ENCODE measurements at places on chromosomes 16 and 17.

- DNase-seq: no peak
Measured at GRCh38 chr17:8253801-8254200, 4.7 kb downstream of the PFAS start.

DNA sequence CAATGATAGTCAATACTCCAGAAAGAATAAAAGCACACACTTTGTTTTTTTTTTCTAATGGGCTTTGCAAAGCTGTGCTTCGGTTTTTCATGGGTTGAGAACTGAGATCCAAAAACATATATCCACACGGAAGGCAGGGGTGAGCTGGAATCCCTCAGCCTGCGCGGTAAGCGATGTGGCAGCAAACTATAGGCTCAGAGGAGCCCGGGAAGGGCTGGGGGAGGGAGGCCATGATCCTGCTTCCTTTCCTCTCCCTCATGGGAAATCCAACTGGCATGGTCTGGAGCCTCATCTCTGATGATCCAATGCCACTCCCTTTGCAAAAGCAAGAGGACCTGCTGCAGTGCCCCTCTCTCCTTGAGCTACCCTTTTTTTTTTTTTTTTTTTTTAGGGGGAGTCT is 8.2 kb downstream of the RBFOX3 start:
- no peak for DNase-seq

DNA sequence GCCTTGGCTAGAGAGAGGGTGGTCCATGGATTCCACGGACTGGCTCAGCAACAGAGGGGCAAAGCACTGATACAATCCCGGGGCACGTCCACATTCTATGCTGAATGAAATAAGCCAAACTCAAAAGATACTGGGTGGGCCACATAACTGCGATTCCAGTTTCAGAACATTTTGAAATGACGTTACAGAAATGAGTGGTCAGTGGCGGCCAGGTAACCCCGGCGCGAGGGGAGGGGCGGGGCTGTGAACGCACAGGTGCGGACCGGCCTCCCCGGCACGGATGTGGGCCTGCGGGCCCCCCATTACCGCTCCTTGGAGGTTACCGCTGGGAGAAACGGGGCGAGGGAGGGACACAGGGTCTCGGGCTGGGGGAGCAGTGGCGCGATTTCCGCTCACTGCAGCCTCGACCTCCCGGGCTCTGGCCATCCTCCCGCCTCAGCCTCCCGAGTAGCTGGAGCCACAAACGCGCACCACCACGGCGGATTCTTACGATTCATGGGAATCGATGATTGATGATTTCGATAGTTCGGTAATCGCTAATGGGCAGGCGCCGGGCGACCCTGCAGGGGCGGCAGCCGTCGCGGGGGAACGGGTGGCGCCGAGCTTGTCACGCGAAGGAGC is 559 bp downstream of the MVD start:
- no peak for DNase-seq

- DNase-seq: no peak
Measured at GRCh38 chr17:31472137-31472536, 80.7 kb downstream of the RAB11FIP4 start.

DNA sequence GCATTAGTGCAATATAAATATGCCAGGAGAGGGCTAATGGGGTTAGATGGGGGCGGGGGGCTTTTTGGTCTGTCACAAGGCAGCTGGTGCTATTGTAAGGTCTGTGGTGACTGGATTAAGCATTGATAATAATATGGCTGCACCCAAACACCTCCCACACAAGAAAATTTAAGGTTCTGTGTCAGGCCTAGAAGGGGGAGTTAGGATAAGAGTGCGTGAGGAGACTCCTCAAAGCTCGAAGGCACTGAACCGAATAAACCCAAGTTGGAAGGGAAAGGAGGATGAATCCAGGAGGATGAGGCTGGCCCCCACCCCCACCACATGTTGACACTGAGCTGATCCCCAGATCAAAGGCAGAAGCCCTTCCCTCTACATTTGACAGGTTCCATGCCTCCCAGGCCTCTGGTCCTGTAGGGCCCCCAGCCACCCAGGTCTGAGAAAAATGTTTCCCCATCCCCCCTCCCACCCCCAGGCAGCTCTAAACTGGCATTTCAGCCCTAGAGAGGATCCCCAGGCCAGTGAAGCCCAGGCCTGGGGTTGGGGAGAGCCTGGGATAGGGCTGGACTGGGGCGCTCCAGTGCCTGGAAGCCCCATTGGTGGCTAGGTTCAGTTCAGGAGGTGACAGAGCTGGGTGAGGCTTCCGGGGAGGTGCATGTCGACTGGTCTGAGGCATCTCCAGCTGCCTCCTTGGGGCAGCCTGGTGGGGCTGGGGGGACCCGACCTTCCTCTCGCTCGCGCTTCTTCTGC is 1.7 kb downstream of the HOXB1 start:
- DNase-seq: no peak

DNA sequence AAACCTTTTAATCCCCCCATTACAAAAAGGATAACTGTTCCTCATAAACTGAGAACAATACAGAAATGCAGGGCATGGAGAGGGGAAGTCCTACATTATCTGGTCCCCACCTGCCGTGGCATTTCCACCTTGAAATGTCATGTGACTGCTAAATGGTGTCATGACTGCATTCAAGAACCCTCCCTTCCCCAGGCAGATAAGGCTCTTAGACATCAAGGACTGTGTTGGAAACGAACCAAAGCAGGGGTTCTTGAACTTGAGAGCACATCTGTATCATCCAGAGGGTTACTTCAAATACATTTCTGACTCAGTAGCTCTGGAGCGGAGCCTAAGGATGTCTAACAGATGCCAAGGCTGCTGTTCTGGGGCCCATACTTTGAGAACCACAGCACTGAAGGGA is 18.4 kb downstream of the CMTM3 start:
- no peak for DNase-seq

DNA sequence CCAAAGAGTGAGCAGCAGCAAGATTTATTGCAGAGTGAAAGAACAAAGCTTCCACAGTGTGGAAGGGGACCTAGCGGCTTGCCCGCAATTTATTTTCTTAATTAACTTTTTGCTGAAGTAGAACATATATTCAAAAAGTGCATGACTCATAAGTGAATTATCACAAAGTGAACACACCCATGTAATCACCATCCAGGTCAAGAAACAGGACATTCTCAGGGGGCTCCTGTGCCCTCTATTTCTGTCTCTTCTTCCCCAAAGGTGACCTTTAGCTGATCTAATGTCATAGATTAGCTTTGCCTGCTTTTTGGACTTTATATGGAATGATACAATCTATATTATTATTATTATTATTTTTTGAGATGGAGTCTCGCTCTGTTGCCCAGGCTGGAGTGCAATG is 19.9 kb downstream of the ERAL1 start:
- no peak for DNase-seq

DNA sequence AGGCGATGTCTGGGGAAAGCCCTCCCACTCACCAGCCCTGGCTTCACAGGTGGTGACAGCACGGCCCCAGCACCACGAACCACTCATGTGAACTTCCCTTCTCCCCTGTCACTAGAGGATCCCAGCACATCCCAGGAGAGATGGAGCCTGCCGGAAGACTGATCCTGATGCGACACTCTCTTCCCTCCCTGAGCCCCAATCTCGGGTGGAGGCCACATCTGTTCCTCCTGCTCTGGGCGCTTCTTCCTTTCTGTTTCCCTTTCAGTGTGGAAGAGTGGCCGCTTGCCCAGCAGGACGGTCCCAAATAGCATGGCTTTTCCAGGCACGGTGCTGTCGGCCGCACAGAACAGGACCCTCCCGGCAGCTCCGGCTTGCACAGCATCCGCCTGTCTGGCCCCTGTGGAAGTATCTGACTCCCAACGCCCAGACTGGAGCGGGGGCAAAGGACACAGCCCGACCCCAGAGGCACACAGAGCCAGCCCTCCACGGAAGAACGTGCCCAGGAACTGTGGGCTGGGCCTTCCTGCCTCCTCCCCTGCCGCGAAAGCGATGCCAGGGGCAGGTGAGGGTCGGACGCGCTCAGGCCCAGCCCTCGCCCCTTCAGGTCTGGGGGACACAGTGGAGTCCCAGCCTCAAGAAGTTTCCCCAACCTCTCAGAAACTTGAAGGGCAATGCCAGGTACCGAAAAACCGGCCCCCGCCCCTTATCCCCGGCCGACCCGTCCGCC is 37.6 kb downstream of the CBFA2T3 start:
- peak; percentile 50 for DNase-seq

GRCh38 chr17:45293413-45294211 is 23.2 kb downstream of the MAP3K14 start:
- no peak for DNase-seq

GRCh38 chr17:21272250-21272649 is 12.3 kb upstream of the MAP2K3 start:
- no peak for DNase-seq

GRCh38 chr16:69494991-69495392 is 70.6 kb downstream of the CYB5B start:
- DNase-seq: peak; percentile 39

GRCh38 chr16:66360624-66361324 is 5.7 kb upstream of the CDH5 start:
- DNase-seq: no peak

- DNase-seq: peak; percentile 94
Measured at GRCh38 chr17:17206124-17206912, at the start of gene PLD6. PLD6 (minus strand) TSS chr17:17206333; CDS start chr17:17206286, 47 bp downstream.

DNA sequence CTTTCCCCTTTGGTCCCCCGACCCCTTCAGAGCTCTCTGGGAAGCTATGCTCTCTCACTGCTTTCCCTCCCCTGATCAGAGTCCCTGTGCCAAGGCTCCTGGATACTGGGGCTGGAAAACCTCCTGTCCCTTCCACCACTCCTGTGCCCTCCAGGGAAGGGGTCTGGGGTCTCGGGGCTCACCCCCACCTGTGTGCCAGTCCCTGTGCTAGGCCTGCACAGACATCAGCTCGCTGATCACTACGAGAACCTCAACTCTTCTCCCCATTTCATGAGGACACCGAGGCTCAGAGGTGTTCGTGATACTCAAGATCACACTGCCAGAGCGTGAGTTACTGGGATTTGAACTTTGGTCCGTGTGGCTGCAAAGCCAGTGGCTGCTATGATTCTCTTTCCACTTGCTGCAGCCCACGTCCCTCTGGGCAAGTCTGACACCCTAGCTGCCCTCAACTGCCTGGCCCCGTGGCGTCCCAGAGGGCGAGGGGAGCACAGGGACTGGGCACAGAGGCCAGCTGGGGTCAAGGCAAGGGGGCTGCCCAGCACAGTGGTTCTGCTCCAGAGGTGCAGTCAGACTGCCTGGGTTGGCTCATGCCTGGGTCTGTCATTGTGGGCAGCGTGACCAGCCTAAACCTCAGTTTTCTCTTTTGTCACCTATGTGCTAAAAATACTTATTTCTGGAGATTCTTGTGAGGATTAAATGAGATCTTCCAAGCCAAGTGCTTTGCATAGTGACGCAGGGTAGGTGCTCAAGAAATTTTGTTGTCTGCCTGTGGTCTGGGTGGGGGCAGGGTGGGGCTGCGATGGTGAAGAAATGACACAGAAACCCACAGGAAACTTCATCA is 43.8 kb upstream of the TOB1 start:
- DNase-seq: no peak
